ENCODE measurements at places on chromosomes 7 and 10.

DNA sequence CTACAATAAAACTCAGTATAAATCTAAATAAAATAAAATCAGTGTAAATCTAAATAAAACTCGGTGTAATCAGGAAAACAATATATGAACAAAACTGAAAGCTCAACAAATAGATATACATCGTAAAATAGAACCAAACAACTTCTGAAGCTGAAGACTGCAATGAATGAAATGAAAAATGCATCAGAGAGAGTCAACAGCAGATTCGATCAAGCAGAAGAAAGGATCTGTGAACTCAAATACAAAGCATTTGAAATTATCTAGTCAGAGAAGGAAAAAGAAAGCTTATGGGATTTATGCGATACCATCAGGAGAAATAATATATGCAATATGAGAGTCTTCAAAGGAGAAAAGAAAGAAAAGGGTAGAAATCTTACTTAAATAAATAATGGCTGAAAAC is 255.0 kb downstream of the BICC1 start:
- DNase-seq = no peak

- no peak for DNase-seq
Observed at GRCh38 chr7:117045927-117046710, 92.8 kb downstream of the ST7 start.

- DNase-seq = peak; percentile 38
Observed at GRCh38 chr10:97713339-97713825, at the start of gene MARVELD1. MARVELD1 (plus strand) TSS chr10:97713730; CDS start chr10:97713877, 147 bp downstream.

DNA sequence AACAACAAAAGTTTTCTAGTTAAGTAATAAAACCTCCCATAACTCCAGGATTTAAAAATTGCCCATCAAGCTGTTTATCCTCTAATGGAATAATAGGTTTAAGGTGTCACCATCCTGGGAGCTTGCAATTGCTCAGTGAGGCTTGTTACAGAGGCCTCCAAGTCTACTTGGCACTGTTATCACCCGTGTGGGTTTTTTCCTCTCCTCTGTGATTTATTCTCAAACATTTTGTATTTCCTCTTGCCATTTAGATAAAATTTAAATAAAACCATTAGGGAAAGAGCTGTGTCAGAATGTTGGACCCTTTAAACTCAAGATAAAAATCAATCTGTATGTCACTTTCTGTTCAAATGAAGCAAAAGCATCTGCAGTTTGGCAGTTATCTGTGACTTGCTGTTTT is 202.6 kb downstream of the GALNT17 start:
- no peak for DNase-seq

DNA sequence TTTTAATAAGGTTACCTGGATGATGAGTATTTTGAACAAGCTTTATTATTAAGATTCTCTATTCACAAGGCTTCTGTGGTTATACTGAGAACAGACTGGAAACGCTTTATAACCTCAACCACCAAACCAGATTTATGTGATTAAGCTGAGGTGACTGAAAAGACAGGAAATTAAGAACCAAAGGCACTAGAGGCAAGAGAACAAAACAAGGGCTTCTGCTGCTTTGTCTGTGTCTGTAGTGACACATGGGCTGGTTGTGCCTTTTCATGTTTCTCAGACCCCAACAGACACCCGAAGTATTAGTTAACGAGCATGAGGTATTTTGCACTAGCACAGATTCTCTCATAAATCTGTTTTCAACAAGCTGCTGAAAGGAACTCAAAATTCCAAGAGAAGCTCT is 64.4 kb downstream of the RAPGEF5 start:
- no peak for DNase-seq

DNA sequence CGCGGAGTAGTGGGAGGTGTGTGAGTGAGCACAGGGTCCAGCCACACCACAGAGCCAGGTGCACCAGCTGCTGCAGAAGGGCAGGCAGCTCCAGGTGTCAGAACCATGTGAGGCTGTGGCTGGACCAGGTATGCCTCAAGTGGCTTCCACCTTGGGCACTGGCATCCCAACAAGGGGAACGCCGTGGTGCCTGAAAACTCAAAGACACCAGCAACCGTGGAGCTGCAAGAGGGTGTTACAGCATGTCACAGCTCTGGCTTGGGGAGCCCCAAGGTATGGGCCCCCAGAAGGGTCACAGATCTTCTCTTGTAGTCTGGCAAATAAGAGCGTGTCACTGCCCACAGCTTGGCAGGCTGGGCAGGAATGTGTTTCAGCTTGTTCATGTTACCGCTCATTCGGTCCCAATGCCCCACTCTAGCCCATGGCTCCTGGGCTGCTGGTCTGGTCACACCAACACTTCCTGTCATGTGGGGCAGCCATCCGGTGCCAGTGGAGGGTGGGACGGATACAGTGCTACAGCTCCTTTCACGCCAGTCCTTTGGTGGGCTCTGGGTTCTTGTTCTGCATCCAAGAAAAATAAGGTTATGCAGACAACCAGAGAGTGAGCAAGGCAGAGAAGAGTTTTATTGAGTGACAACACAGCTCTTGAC is 29.8 kb downstream of the STRA8 start:
- DNase-seq = no peak

GRCh38 chr10:62224606-62225005 is 44.0 kb downstream of the RTKN2 start:
- no peak for DNase-seq

- DNase-seq = peak; percentile 80
Observed at GRCh38 chr10:3782451-3783315, 2.3 kb downstream of the KLF6 start.

- no peak for DNase-seq
Observed at GRCh38 chr7:33076737-33077136, 14.2 kb upstream of the NT5C3A start.

DNA sequence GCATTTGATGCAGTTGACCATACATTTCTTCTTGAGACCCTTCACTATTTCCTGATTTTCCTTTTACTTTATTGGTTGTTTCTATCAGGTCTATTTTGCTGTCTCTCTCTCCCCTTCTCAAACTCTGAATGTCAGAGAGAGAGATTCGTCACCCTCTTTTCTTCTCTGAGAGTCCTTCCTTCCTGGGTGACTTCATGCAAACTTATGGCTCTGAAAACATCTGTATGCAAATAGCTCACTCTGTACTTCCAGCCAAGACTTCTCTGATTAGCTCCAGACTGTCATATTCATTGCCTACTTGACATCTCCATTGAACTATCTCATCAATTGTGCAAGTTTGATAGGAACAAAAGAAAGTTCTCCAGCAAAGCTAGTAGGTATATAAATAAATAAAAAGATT is 191.7 kb upstream of the KLF6 start:
- DNase-seq = peak; percentile 7

GRCh38 chr10:70546584-70546983 is 56.0 kb downstream of the PRF1 start:
- no peak for DNase-seq

GRCh38 chr10:14146025-14146424 is 184.7 kb downstream of the FRMD4A start:
- no peak for DNase-seq

DNA sequence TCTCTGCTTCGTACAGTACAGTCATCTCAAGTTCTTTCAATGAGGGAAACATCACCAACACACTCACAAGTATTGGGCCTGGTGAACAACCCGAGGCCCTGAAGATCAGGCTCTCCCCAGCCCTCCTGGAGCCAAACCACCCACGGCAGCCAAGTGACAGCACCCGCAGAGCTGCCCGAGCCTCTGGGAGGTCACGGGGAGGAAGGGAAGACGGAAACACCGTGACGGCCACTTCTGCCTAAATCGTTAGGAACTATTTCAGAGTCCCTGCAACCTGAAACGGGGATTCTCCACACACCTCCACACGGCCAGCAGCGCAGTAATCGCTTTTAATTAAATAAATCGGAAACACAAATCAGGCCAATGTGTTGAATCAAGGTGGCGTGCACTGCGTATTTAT is 222.6 kb downstream of the MAD1L1 start:
- DNase-seq = no peak

GRCh38 chr7:26157520-26158105 is 5.6 kb downstream of the NFE2L3 start:
- no peak for DNase-seq

DNA sequence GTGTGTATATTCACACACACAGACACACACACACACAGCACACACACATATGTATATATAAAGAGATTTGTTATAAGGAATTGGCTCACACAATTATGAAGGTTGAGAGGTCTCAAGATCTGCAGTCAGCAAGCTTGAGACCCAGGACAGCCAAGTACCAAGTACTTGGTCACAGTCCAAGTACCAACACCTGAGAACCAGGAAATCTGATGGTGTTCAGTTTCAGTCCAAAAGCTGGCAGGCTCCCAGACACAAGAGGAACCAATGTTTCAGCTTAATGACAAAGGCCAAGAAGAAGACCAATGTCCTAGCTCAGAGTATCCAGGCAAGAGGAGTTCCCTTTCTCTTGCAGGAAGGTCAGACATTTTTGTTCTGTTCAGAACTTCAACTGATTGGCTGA is 780.2 kb downstream of the MAGI2 start:
- no peak for DNase-seq

- no peak for DNase-seq
Observed at GRCh38 chr10:86446987-86447386, 74.6 kb downstream of the WAPL start.

DNA sequence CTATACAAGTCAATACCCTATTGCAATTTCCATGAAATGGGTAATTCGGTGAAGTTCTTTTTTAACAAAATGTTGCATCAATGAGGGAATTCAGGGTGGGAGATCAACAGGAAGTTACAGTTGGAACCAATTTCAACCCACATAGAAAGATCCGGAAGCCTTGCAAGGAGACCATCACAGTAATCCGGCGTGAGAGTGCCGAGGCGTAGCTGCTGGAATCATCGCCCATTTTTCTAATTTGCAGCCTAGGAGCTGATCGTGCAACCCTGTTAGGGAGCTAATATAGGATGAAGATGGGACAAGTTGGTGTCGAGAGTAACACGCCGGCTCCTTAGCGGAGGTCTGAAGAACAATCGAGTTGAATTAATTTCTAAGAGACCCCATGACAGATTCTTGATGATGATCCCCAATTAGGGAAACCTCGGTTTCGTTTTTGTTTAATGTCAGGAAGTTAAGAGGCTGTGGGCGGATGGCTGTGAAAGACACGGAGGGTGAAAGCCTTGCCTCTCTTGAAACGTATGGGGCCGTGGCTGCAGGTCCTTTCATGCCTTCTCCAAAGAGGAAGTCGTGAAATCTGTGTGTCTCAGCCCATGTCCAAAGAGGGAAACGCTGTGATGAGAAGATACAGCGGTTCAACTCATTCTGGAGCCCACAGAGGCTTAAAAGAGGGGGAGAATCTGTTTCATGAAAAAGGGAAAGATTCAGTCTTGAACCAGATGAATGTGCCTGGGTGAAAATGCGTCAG is 51.2 kb upstream of the CARD11 start:
- DNase-seq = peak; percentile 62

DNA sequence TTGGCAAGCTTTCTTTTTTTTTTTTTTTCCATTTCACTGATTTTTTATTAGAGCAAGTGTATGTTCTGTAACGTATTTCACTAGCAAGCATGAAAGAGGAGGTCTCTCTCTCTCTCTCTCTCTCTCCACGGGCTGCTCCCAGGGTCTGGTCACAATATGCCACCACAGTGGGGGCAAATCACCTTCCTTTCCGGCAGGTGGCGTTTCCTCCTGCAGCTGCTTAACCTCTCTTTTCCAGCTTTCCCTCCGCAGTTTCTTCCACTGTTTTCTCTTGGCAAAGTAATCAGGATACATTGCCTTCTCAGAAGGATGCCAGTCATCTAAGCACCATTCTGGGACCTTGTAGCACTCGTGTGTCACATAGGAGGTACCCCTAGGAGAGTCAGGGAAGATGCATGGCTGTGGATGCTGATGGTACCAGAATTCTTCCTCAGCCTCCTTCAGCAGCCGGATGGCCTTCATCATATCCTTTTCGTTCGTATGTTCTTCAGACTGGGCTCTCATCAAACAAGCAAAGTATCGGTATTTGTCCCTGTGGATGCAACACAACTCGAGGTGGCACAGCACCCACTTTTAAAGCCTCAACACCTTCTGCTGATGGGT is 197.3 kb upstream of the PODXL start:
- DNase-seq = no peak

GRCh38 chr7:27053153-27053552 is 42.6 kb downstream of the HOXA1 start:
- no peak for DNase-seq

- no peak for DNase-seq
Observed at GRCh38 chr7:139886206-139886605, 57.1 kb downstream of the TBXAS1 start.

- DNase-seq = no peak
Observed at GRCh38 chr7:158409816-158410330, 177.8 kb downstream of the PTPRN2 start.

DNA sequence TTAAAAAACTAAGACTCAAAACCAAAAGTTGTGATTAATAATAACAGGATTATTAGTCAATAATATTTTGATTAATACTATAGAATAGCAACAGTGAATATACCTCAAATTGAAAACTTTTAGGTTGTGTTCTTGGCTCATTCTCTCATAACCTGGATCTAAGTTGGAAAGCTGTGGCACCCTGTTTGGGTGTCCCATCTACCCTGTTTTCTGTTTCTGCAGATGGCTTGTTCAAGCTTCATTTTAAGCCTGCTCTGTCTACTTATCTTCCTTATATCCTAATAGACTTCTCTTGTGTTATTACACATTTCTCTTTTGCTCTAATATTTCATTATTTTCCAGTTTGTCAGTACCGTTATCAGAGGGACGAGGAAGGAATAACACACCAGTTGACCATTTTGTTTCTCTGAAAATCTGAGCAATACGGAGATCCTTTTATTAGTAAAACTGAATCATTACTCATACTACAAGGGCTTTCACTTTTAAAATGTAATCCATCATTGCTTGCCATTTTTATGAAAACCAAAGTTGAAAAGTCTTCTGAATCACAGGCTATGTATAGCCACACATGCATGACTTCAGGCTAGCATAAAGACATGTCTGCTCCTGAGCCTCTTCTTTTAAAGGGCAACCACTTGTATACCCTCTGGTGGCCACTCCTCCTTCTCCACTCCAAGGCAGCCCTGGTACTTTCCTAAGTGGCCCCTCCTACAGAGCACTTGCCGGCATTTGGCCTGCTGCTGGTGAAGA is 22.3 kb downstream of the COX15 start:
- DNase-seq = peak; percentile 69

DNA sequence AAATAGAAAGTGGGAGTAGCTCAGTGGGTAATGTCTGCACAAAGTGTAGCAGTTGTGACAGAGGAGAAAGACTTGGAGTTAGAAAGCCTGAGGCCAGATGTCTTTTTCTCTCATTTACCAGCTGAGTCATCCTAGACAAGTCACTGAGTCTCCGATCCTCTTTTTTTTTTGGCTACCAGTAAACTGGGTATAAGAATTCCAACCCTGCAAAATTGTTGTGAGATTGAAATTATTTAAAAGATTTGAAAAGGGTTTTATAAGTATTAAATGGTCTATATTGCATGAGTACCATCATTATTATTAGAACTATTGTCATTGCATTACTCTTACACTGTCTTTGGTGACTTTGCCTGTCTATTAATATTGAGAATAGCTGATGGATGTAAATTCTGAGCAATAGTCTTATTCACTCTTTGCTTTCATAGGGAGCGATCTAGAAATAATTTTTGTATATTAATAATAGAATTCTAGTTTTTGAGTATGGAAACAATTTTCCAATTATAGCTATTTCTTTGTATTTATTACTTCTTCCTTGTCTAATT is 74.0 kb downstream of the ARID5B start:
- peak; percentile 73 for DNase-seq

Data from GM12865 (cell line).